ENCODE measurements at places on chromosomes 5 and 9.

DNA sequence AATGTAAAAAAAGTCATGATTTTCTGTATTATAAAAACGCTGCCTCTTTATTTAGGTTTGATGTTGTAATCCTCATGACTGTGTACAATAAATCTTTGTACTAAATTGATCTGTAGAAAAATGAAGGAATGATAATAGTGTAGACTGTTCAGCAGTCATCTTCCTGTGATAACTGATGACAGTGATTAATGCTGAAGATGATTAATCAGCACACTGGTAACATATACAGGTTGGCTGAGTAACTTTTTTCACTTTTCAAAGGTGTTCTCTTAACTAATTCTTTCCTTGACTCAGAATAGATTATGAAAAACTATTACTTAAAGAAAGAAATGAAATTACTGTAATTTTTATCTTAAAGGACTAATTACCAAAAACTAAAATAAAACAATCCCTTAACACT lies 122.5 kb downstream of the RFX3 start:
- DNase-seq = no peak

GRCh38 chr9:119092125-119092524 lies 277.1 kb downstream of the BRINP1 start:
- DNase-seq = no peak

DNA sequence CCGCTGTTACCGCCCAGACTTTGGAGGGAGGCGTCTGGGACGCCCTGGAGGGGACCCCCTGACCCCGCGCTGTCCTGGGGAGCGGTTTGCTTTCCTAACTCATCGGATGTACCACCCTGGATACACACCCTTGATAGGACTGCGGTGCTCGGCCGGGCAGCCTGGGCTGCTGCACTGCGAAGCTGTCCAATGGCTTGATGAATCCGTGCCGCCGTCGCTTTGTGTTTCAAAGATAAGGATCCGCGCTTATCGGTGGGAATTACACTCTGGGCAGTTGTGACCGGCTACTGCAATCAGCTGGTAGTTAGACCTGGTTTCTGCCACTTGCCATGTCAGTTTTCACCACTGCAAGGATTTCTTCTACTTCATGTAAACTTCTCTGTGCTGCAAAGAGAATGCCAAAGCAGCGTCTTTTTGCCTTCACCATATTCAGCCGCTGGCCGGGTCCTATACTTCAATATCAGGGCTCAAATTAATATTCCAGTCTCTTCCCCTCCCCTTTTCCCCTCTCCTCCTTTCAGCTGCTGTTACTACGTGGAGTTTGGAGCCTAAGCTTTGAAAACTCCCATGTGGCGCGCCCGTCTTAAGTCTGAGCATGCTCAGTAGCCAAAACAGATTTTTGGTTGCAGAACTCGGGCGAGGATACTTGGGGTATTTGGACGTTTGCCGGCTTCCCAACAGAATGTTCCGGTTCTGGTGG lies 727 bp downstream of the SMAD5 start:
- no peak for DNase-seq

DNA sequence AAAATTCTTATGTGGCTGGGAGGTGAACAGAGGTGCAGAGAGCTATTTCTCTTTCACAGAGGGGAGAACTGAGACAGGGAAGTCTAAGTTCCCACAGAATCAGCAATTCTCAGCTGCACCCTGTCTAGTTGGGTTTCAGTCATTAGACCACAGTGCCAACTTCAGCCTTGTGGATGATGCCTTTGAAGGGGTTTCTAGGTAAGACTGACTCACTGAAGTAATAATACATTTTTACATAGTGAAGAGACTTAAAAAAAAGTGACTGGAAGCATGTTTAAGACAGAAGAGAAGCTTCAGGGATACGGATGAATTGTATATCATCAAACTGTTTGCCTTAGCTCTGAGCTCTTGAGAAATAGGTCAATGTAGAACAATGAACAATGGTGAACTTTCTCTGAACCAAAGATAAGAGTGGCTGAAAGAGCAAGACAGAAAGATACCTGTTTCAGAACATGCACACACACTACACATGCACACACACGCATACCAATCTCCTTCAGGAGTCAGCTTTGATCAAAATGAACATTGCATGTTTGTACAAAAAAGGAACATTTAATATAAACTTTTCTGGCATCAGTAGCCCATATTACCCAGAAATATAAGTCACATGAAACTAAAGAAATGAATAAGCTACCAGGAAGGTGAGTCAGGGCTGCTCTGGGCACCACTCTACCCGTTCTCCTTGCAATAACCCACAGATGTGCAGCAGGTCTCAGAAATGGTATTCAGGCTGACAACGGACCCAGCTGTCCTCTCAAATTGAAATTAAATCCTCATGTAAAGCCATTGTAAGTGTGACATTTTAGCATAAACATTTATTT lies 12.6 kb upstream of the FYB1 start:
- no peak for DNase-seq

DNA sequence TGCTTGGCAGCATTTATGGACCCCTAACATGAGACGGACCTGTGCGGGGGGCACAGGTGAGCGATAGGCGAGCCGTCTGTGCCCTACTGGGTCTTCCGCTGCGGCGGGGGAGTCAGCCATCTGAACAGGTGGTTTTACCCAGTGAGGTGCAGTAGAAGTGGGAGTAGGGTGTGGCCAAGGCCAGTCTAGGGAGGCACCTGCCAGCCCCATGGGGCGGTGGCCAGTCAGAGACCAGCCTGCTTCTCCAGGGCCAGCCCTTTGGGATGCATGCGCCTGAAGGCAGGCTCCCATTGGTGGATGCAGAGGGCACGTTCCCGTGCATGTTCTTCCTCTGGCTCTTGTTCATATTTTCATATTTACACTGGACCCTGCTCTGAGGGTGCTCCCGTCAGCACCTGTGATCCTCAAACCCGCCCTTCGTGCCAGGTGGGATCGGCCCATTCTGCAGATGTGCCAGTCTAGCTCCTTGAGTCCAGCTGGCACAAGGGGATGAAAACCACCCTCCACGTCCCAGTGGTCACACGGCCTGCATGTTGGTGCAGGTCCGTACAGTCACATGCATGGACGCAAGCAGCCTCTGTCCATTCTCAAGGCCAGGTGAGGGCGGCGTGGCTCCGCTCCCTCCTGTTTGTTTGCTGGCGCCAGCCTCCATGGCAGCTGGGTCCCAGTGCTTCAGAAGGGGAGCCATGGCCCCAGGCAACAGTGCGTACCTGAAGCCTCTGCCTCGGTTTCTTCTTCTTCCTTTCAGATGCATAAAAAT lies 9.0 kb downstream of the COL5A1 start:
- DNase-seq = no peak

Measured in stimulated activated CD4-positive, alpha-beta T cell treated with anti-CD3 and anti-CD28 coated beads, Interleukin-1b, Interleukin-23, amount 100 ng/mL, for 1 hour (primary cell).